Fibroblast of the aortic adventitia (primary cell): ENCODE measurements at places on chromosomes 13 and 19. TPM values are rescaled to one million over a fixed set of nuclear protein-coding genes. Genes with fewer than 3 reads are reported as not detected.

Gene EHD2
- 70.4 and 110 TPM in 2 replicates for total RNA-seq

Gene ATP4B
- total RNA-seq = not detected in 2 replicates

Gene KCTD12
- 62.6 and 176 TPM in 2 replicates for total RNA-seq

GRCh38 chr13:77033717-77034302, 6.9 kb upstream of the FBXL3 start:
- peak; percentile 16 for DNase-seq

DNA sequence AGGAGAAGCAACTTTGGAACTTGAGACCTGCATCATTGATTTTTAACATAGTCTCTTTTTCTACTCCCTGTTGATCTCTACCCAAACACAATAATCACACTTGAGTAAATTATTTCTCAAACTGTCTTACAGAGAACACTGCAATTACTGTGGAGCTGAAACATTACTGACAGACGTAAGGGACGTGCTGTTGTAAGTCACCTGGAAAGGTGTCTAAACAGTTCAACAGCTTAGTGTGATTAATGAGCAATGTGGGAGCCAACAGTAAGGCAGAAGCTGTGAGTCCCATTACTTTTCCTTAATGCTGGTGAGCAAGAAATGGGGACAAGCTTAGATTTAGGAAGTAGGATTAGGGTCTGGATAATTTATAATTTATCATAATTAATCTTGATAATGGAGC, 265.7 kb downstream of the DLEU7 start:
- no peak for DNase-seq

Gene MYCBP2
- total RNA-seq = 84.9 and 284 TPM in 2 replicates

GRCh38 chr19:6260912-6261650, 18.7 kb downstream of the MLLT1 start:
- DNase-seq = no peak

Gene POSTN
- 136 and 546 TPM in 2 replicates for total RNA-seq

Gene SMAD9
- 8.2 and 17.6 TPM in 2 replicates for total RNA-seq

Gene PRR12
- 3.2 and 3.7 TPM in 2 replicates for total RNA-seq

Gene MISP
- total RNA-seq = 0.09 TPM in 1 of 2 replicates, not detected in the other

DNA sequence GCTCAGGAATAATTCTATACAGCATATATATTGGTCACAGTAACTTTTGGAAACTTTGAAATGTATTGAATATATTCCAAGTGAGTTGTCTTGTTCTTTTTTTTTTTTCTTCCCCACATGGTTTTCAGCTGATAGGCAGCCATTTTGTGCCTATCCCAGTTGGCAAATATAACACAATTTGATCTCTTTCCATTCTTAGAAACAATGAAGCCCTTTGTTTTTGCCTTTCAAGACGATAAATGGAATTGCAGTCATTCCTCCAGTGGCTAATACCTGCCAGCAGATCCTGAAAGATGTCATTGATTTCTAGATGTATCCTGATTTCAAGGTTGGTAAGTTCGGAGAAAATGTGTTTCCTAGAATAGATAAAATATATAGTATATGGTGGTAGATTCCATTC, 951.1 kb upstream of the SLC10A2 start:
- DNase-seq = no peak

Gene TNNI3
- total RNA-seq = not detected in 2 replicates

Gene SHISA7
- total RNA-seq = not detected in 2 replicates

- no peak for DNase-seq
Measured at GRCh38 chr13:73038064-73038463, 20.7 kb upstream of the KLF5 start.

Gene ZNF701
- 8.4 and 12.6 TPM in 2 replicates for total RNA-seq

DNA sequence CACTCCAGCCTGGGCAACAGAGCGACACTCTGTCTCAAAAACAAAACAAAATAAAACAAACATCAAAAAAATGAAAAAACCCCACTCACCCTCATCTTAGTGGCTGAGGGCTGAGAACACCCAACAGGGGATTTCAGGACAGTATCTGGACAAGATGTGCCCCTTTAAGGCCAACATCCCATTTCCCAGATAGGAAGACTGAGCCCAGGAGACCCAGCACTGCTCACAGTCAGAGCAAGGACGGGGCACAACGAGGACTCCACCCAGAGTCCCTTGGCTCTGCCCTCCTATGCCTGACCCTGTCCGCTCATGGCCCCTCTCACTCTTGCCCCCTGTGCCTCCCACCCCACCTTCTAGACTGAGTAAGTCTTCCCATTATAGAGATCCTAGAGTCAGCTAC, 52.9 kb upstream of the CYP4F8 start:
- DNase-seq = no peak

DNA sequence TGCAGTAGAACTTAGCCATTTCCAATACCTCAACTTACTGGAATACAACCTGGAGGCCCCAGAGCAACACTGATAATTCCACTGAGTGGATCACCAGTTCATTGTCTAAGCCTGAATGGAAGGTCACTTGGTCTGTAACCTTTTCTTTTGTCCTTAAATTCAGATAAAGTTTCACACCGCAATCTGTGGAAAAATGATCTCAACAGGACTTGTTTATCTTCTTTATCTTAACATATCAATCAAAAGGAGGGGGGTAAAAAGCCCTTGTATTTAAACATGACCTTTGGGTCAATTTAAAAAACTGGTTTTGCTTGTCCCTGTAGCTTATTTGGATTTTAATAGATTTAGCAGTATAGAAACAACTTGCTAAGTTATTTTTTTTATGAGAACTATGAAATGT, 21.6 kb downstream of the SAE1 start:
- no peak for DNase-seq

DNA sequence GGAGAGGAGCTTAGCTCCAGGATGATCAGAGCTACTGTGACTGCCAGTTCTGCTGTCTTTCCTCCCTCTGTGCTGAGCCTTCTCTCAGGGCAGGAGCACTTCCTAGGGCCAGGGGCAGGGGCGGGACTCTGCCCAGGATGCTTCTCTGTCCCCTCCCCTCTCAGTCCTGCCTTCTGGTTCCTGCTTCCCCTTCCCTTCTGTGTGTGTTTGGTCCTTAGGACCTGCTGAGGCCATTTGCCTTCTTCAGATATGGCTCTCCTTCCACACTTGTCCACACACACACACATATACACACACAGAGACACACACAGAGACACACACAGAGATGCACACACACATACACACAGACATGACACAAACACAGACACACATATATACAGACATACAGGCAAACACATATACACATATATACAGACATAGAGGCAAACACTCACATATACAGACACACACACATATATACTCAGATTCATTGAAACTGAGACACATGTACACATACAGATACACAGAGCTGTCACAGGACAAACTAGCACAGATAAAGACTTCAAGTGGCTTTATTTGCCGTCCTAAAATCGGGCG, 22.0 kb upstream of the CD177 start:
- DNase-seq = no peak

GRCh38 chr19:56263319-56263718, 9.2 kb upstream of the EDDM13 start:
- DNase-seq = no peak

DNA sequence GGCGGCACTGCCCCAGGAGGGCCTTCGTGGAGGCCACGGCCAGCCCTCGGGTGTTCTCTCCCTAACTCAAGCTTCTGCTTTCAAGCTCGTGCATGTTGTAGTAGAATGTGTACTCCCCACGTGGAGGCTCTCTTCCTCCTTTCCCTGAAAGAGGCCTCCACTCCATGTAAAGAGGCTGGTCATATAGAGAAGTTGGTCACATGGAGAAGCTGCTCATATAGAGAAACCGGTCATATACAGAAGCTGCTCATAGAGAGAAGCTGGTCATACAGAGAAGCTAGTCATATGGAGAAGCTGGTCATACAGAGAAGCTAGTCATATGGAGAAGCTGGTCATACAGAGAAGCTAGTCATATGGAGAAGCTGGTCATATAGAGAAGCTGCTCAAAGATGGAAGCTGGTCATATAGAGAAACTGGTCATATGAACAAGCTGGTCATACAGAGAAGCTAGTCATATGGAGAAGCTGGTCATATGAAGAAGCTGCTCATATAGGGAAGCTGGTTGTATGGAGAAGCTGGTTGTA, 152.5 kb downstream of the COL4A1 start:
- no peak for DNase-seq

DNA sequence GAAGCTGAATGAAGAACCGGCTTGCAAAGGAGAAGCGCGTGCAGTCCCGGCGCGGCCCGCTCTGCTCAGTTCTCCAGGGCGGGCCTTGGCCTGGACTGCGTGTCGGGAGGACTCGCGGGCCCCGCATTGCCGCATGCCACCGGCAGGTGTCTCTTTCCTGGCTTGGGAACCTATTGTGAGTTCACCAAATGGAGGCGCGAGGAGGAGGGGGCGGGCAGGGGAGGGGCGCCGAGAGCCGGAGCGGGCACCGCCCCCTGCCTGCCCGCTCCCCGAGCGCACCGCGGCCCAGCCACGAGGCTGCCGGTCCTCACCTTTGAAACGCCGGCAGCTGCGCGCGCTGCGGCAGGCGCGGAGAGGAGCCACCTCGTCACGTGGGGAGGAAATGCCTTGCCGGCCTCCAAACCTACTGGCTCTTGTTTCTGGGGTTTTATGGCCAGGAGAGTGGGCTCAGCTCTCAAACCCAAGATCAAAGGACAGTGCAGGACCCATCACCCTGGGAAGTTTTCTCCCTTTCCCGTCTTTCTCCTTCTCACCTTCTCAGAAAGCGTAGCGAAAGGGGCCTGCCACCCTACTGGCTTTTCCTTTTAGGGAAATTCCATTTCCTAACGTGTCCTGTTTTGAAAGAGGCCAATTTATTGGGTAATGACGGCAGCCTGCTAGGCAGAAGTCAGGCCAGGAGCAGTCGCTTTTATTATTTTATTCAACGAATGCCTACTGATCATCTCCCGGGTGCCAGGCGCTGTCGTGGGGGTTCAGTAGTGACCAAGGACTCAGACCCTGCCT, 13.8 kb upstream of the UBE2L5 start:
- peak; percentile 89 for DNase-seq

Gene GRIN2D
- total RNA-seq = 1.2 and 2.2 TPM in 2 replicates

DNA sequence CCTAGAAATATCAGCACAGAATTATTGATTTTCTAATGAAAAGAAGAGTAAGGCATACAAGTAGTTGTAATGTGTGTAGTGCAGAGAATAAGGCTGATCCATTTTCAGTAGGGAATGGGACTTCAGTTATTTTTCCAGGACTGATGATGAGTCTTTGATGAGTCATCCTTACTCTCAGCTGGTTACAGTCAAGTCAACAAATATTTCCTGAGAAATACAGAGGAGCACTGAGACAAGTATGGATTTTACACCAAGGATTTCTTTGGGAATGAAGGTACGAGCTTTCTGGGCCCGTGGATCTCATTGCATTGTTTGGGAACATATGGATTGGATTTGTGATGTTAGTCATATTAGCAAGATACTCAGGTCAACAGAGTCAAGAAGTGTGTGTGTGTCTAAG, 502.7 kb downstream of the FGF9 start:
- peak; percentile 33 for DNase-seq
